Stimulated activated CD4-positive, alpha-beta T cell treated with anti-CD3 and anti-CD28 coated beads, Interleukin-15, amount 100 ng/mL, for 24 hours (primary cell): ENCODE measurements at places on chromosomes 3 and 15.

DNA sequence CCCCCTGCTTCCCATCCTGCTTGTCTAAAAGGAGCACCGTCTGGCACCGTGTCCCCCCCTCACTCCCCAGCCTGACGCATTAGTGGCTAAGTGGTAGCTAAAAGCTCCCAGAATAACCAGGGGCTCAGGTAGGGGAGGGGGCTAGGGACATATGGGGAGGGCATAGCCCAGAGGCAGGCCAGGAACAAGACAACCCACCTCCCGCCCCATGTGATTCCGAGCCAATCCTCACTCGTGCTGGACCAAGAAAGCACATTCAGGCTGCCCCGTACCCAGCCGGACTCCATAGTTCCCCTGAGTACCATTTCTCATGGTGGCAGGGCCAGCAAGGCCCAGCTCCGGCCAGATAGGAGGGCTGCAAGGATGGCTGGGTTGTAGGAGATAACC is 11.5 kb downstream of the SEMA7A start:
- DNase-seq = no peak

GRCh38 chr15:42498212-42499068 is 3.0 kb downstream of the SNAP23 start:
- no peak for DNase-seq

DNA sequence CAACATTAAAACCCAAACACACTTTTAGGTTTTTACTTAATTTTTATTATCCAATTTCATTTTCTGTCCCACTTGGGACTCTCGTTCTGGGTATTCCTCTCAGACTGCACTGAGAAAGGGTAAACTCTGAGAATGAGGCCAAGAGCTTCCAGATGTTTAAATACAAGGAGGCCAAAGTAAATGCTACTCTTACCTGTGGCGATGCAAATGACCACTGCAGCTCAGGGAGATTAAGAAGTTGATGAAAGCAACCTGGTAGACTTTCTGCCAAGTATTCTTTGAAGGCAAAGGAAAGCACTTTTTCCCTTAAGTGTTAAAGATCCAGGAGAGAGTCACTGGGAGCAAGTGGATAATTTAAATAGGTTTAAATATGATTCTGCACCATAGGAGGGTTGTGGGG is 39.1 kb downstream of the NPTN start:
- DNase-seq = no peak

DNA sequence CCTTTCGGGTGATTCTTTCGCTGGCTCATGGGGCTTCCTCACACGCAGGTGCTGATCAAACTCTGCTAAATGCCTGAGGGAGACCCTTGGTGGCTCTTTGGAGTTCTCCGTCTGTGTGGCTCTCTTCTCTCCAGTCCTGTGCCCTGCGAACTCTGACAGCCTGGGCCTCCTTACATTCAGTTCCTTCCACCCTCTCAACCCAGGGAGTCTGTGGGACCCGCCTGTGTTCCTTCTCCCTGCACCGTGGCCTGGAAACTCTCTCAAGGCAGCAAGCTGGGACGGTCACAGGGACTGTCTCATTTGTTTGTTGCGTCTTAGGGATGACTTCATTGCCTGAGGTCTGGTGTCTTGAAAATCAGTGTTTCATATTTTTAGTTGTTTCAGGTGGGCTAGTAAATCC is 37.0 kb upstream of the CORO2B start:
- DNase-seq = no peak

- no peak for DNase-seq
Observed at GRCh38 chr3:115384381-115384780, 237.3 kb upstream of the ZBTB20 start.

DNA sequence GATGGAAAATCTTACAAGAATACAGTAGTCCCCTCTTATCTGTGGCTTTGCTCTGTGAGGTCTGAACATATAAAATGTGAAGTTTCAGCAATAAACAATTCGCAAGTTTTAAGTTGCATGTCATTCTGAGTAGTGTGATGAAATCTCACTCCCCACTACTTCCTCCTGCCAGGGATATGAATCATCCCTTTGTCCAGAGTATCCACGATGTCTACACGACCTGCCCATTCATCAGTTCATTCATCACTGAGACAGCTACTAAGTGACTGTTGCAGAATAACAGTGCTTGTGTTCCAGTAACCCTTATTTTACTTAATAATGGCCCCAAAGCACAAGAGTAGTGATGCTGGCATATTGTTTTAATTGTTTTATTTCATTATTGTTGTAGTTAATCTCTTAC is 489.2 kb upstream of the UBE2E2 start:
- no peak for DNase-seq

GRCh38 chr3:13045904-13046568 is 27.2 kb downstream of the IQSEC1 start:
- peak; percentile 10 for DNase-seq

GRCh38 chr3:87272718-87273341 is 3.6 kb downstream of the POU1F1 start:
- no peak for DNase-seq
